ENCODE measurements at places on chromosomes 2 and 18.

DNA sequence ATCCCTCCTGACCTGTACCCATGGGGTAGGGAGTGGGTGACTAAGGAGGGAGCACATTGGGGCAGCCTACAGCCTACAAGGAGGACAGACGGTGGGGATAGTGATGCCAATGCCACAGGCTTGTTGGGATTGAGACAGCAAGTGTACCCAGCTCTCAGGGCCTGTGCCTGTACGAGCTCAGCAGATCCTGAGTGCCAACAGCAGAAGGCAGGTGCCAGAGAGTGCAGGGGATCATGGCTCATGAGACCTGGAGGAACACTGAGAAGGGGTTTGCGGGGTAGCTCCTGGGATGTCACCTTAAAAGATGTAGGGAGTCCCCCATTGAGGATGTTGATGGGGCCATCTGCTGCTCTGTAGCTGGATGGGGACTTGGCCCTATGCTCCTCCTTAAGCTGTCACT is 10.3 kb upstream of the SNED1 start:
- no peak for DNase-seq

DNA sequence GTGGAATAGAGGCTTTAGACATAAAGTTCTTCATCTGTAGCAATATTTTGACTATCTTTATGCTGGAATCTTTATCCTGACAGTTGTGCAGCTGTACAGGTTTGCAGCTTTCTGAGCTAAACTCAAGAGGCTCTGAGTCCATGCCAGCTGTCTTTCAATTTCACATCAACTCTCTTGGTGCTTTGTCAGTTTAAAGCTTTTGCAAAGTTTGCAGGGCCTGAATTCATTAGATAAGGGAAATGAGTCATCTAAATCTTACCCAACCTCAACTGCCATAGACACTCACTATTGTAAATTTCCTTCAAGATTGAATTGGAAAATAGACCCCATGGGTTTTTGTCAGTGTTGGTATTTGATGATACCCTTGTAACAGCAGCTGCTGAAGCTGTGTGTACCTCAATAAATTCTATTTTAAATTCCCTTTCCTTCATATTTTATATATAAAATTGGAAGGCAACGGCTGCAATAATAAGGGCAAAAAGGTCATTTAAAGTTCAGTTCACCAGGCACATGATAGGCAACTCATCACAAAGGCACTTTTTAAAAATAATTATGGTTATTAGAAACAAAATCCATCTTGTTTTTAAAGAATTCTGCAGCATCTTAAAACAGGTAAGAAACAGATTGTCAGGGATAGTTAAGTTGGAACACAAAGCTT is 169.9 kb upstream of the SLC39A10 start:
- no peak for DNase-seq

- no peak for DNase-seq
Observed at GRCh38 chr2:110773401-110773921, 41.1 kb downstream of the ACOXL start.

DNA sequence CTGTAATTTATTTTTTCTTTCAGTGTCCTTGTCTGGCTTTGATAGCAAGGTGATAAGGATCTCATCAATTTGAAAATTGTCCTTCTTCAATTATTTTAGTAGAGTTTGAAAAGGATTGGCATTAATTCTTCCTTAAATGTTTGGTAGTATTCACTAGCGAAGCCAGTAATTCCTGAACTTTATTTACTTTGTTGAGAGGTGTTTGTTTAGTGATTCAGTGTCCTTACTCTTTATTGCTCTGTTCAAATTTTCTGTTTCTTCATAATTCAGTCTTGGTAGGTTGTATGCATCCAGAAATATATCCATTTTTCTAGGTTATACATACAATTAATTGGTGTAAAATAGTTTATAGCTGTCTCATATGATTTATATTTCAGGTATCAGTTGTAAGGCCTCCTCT is 676.7 kb upstream of the POU3F3 start:
- no peak for DNase-seq

GRCh38 chr18:51537487-51537886 is 340.0 kb upstream of the MEX3C start:
- no peak for DNase-seq

DNA sequence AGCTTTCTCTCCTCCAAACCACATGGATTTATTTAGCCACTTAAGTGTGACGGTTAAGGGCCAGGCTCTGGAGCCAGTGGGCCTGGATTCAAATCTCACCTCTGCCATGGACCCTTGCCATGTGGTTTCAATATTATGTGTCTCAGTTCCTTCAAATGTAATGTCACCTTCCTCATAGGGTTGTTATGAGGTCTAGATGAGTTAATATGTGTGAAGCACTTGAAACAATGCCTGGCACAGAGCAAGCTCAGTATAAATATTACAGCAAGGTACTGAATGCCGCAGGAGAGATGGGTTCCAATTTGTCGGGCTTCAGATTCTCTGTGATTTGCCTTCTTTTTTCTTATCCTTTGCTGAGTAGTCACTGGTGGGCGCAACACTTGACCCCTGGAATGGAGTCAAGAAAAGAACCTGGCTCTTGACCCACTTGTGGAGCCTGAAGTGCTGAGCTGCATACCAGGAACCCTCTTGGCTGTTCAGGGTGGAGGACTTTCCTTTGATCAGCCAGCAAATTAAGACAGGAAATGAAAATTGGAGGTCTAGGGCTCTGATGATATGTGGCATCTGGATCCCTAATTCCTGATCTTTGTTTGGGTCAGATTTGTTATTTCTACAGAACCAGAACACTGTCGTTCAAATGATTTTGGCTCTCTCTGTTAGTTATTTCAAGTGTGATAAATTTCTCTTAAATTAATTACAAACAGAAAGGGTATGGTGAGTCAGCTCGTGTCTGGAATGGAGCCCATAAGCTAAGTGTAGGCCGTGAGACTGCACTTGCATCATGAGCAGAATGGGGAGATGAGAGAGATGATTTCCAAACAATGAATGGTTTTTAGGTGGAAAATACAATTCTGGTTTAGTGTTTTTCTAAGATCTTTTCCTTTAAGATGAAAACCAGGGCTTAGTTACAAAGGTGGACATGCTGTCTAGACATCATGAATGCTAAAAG is 293.0 kb downstream of the KCNS3 start:
- DNase-seq: no peak

GRCh38 chr2:217660423-217660822 is 342.4 kb downstream of the TNS1 start:
- no peak for DNase-seq

DNA sequence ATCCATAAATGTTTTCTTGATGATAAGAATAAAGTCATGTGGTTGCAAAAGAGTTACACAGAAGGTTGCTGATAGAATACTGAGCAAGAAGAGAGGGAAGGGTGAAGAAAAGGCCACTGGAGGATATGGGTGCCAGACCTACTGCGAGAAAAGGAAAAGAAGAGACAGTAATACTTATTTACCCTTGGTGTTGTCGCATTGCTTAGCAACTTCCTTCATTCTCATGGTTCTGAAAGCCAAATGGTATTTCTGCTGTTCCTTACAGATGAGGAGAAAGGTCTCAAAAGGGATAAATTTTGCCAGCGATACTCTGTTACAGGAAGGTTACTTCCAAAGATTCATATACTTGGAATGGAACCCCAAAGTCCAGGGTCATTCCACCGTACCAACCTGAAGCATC is 62.5 kb downstream of the LHCGR start:
- no peak for DNase-seq

DNA sequence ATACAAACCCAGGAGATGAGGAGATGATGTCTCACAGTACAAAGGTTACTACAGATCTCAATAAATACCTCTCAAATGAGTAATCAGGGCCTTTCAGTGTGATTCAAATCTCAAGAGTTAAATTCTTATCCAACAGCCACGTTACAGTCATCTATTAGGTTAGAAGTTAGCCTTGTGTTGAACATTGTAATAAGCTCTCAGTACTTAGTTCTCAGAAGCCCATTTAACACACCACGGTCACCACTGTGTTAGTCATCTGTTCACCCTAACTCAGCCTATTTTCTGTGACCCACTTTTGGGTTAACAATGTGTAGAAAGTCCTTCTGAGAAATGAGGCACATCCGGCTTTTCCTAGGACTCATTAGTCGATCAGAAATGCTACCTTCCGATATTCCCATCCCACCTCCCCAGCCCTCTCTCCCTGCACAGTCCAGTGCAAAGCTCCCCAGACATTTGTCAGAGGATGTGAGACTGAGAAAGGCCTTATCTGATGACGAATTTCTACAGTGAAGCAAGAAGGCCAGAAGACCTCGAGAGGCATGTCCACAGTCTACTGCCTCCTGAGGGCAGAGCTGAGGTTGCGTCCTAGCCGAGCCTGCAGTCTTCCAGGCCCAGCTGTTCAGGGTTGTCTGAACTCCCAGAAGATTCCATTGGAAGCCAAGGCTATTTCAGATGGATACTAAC is 92.6 kb downstream of the ACTR2 start:
- DNase-seq: no peak

DNA sequence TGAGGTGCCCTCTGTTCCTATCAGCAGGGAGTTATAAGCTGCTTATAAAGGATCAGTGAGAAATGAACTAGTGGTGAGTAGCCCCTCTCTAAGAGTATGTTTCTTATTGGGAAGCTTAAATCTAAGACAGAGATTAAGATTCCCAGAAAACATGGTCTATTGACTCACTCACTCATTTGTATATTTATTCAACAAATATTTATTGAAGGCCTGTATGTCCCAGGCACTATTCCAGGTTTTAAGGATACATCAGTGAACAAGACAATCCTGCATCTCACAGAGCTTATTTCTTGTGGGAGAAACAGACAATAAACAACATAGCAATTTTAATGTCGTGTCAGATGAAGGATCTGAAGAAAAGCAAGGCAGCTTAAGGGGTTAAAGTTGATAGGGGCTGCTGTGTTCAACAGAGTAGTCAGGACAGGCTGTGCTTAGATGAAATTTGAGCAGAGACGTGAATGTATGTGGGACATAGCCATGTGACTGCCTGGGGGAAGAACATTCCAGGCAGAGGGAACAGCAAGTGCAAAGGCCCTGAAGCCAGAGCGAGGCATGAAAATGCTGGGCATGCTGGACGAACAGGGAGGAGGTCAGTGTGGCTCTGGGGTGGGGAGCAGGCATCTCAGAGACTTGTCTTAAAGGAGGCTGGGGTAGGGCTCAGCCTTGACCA is 14.8 kb upstream of the PSD4 start:
- DNase-seq: no peak

DNA sequence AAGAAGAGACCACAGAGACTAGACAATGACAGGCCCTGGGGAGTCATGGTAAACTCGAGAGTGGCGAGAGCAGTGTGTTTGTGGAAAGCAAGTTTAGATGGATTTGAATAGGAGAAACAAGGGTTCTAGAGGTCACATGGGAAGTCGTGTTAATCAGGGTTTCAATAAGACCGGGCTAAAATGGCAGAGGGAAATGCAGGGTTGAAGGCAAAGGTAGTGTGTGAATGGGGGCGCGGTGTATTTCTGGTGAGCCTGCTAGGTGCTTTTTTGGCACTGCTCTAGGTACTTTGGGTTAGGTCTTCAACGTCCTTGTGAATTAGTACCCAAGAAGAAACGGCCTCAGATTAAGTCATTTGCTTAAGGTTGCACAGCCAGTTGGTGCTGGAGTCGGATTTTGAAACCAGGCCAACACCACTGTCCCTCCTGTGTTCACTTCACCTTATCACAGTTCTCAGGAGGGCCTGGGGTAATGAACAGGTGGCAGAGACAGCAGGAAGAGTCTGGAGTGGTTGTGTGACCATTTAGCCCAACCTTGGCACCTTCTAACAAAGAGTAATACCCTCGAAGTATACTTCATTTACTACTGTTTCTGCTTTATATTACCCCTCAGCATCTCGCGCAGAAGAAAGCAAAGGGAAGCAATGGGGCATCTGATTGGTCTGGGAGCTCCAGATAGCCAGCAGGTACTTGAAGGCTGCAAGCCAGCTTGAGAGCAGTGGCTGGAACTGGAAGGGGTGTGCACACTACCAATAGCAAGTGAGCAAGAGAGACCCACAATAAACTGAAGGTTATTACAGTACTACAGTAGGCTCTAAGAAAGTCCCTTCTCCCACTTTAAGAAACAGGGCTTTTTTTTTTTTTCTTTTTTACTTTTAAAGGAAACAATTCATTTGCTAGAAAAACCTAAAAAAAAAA is 33.4 kb upstream of the GAREM2 start:
- DNase-seq: no peak

DNA sequence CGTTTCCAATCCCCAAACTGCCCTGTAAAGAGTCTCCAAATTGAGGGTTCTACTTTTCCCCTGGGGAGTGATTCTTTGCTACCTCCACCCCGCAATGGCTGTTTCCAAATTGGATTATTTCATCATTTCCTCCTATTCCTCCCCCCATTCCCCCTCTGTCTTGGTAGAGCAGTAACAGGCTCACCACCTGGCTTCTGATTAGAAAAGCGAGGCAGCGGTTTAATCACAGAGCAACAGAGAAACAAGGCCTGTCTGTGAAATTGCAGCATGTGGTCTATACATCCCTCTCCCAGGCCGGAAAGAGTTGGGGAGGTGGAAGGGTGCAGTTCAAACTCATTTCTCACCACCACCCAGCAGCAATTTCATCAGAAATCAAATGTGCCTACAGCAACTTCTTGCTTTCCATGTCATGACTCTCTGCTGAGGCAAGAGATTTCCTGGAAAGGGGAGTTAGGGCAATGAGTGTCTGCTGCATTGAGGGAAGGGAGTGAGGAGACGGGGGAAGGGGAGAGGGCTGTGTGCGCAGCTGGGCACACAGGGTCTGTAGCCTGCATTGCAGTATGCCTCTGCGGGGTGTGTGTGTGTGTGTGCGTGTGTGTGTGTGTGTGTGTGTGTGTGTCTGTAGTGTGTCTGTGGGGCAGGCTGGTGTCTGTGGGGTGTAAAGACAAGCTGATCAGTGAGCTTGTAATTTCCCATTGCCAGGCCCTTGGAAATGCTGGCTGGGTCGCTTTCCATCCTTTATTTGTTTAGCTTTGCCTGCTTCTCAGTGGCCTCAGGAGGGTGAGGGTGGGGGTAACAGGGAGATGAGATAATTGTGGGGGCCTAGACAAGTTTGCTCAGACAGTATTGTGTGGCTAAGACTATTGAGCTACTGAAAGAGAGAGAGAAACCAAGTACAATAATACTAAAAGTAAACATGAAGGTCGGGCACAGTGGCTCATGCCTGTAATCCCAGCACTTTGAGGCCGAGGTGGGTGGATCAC is 13.5 kb upstream of the IGFBP2 start:
- no peak for DNase-seq

- DNase-seq: no peak
Observed at GRCh38 chr18:24180048-24180447, 41.2 kb downstream of the CABYR start.

GRCh38 chr2:162219426-162219825 is 23.8 kb downstream of the FAP start:
- DNase-seq: no peak

GRCh38 chr2:24986372-24986771 is 14.6 kb upstream of the DNAJC27 start:
- no peak for DNase-seq

GRCh38 chr2:28610583-28611201 is 114.8 kb downstream of the PLB1 start:
- no peak for DNase-seq

- no peak for DNase-seq
Observed at GRCh38 chr2:204608237-204608939, 63.1 kb downstream of the PARD3B start.

GRCh38 chr2:79980816-79981215 is 323.7 kb downstream of the LRRTM1 start:
- no peak for DNase-seq

GRCh38 chr2:88115825-88116518 is 11.9 kb downstream of the FABP1 start:
- no peak for DNase-seq
